Activated CD4-positive, alpha-beta memory T cell treated with anti-CD3 and anti-CD28 coated beads, Interleukin-2, amount 10 ng/mL, durations not matched to agents 7 days and 5 days (primary cell): ENCODE measurements at places on chromosomes 12 and 14. TPM values are rescaled to one million over a fixed set of nuclear protein-coding genes. Genes with fewer than 3 reads are reported as not detected.

- no peak overlapping the region for H3K27ac ChIP-seq
- H3K4me3 ChIP-seq, result no peak overlapping the region
- H3K36me3 ChIP-seq, result peaks cover 8% of the 10 kb centered on the region
- H3K4me1 ChIP-seq, result no peaks in the 10 kb centered on the region
- DNase-seq, result no peak
Measured at GRCh38 chr12:53712059-53712643, 15.1 kb downstream of the CALCOCO1 start.

GRCh38 chr12:72677139-72677538 lies 405.0 kb downstream of the TRHDE start:
- no peaks in the 10 kb centered on the region for H3K27me3 ChIP-seq
- H3K27ac ChIP-seq, result no peak overlapping the region
- no peaks in the 10 kb centered on the region for H3K4me1 ChIP-seq
- no peak for DNase-seq
- no peak overlapping the region for H3K4me3 ChIP-seq

DNA sequence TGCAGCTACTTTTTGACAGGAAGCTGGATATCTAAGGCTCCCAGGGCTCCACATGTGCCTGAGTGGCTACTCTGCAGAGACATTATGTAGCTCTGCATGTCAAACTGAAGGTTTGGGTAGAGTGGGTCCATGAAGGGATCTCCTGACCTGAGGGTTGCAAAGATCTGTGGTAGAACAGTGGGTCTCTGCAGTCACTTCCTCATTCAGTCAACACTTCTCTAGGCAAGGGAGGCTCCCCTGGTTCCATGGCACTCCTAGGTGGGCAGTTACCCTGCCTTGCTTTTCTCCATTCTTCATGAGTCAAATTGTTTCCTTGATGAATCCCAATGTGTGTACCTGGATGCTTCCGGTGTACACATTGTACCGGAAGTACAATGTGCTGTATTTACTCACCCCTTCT lies 57.4 kb downstream of the CMAS start:
- H3K4me3 ChIP-seq, result no peak overlapping the region
- no peak for DNase-seq
- H3K27ac ChIP-seq, result no peak overlapping the region
- H3K4me1 ChIP-seq, result peaks cover 12% of the 10 kb centered on the region
- no peaks in the 10 kb centered on the region for H3K27me3 ChIP-seq

Gene C1QL4
- total RNA-seq, result not detected

DNA sequence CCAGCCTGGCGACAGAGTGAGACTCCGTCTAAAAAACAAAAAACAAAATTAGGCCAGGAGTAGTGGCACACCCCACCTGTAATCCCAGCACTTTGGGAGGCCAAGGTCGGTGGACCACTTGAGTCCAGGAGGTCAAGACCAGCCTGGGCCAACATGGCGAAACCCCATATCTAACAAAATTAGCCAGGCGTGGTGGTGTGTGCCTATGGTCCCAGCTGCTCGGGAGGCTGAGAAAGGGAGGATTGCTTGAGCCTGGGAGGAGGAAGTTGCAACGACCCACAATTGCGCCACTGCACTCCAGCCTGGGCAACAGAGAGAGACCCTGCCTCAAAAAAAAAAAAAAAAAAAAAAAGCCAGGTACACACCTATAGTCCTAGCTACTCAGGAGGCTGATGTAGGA lies 37.0 kb downstream of the KDM2B start:
- peaks cover 17% of the 10 kb centered on the region for H3K36me3 ChIP-seq
- no peak for DNase-seq
- H3K4me1 ChIP-seq, result peaks cover 12% of the 10 kb centered on the region
- no peak overlapping the region for H3K27ac ChIP-seq

Gene TAS2R9
- not detected for total RNA-seq

Gene OR4E2
- total RNA-seq, result 0.25 TPM

DNA sequence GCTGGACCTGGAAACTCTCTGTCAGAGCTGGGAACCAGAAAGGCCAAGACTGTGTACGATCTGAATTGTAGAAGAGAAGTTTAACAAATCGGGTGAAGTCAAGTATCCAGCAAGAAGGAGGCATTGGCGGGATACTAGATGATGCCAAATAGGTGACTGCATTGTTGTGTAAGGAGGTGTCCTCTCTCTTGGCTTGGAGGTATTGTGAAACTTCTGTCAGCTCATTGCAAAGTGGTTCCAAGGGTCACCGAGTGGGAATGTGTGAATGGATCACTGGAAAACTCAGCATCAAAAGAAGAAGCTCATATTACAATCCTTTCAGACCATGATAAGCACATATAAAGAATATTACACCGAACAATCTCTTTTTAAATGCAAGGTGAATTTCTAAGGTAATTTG lies 11.7 kb downstream of the NAV3 start:
- no peaks in the 10 kb centered on the region for H3K4me1 ChIP-seq
- no peaks in the 10 kb centered on the region for H3K36me3 ChIP-seq
- H3K27ac ChIP-seq, result no peak overlapping the region
- H3K27me3 ChIP-seq, result no peaks in the 10 kb centered on the region

GRCh38 chr12:25929142-25929541 lies 29.3 kb upstream of the RASSF8 start:
- DNase-seq, result no peak
- no peak overlapping the region for H3K27ac ChIP-seq
- H3K4me1 ChIP-seq, result no peaks in the 10 kb centered on the region
- peaks cover 3% of the 10 kb centered on the region for H3K27me3 ChIP-seq
